BE2C (cell line): ENCODE measurements at places on chromosomes 2 and 18.

DNA sequence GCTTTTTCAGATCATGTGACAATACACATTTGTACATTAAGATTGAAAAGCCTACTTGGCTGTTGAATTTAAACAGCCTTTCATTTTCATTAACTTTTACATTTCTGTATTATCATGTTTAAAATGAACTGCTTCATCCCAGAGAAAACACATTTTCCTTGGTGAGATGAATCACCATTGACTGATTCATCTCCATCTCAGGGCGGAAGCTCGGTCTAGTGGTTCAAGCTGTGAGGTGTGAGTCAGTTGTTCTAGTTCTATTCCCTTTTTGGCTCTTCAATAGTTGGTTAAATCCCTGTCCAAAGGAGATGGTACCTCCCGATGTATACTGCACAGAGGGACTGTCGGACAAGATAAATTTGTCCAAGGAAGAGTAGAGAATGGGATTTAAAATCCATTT, 189.7 kb downstream of the ADCYAP1 start:
- no peak for DNase-seq

GRCh38 chr2:38948995-38949394, 59.3 kb downstream of the ARHGEF33 start:
- DNase-seq: no peak

DNA sequence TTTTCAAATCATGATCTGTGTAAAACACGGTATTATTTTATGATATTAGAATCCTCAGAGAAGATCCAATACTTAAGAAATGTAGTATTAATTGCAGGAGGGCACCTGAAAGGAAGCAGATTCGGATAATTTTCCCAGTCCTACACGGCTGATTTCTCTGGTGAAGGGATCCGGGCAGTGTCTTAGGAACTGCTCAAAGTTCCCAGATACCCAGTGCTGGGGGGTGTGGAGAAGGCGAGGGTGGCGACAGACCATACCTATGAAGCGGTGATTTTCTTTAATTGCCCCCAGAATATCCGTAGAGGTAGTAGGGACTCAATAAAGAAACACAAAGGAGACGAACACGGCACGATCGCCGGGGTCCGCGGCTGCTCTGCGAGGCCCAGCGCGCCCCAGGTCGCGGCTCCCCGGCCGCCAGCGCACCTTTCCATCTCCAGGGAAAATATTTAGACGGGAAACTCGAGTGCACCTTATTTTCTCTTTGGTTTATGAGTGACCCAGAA, 1.4 kb upstream of the SOX11 start:
- no peak for DNase-seq

- DNase-seq: no peak
Observed at GRCh38 chr2:45439788-45440773, 171.0 kb downstream of the SRBD1 start.

DNA sequence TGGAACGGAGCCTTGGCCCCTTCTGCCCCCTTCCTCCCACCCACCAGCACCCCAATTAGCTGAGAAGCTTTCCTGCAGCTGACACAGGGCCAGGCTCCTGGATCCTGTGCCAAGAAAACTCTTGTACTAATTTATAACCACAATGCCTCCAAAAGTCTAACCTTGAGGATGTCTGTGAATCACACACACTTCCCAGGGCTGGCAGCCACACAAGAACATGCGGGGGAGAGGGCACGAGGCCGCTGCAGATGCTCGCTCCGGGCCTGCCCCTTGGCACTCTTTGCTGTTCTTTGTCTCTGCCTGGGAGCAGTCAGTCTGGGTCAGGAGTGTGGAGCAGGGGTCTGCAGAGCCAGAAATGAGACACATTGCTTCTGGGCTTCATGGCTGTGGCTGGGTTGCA, 62.7 kb upstream of the KIF5C start:
- DNase-seq: peak; percentile 21

DNA sequence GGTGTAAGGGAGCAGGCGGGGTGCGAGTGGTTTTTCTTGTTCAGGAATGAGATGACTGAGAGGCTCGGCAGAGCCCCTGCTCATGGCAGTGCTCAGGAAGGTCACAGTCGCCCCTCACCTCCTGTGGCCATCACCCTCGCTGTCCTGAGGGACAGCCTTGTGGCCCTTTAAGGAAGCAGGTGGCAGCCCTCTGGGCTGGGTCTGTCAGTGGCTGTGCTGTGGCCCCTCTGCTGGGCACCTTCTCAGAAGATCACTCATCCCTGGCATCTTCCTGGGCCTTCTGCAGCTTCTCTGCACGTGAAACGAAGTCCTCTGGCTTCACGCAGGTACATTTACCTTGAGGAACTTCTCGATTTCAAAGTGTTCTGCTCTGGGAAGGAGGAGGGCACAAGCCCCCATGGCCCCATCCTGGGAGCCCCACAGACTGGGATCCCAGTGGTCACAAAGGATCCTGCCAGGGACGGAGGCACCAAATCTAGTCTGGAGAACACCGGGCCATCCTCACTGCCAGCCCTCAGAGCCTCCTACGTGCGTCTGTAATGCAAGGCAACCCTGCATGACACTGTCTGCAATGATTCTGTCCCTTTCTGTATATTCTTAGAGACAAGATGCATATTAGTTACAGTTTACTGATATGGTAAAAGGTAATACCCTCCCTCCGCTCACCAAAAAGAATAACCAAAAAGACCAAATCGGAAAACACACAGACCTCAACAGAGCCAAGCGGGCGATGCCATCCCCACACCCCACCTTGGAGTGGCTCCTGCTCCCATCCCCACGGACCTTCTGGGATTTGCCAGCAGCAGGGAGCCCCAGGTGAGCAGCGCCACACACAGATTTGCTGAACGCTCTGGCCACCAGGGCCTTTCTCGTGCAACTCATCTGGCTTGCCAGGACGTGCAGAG, 25.9 kb upstream of the FAHD2A start:
- DNase-seq: no peak

- DNase-seq: no peak
Observed at GRCh38 chr2:5036256-5036655, 655.9 kb upstream of the SOX11 start.

- peak; percentile 38 for DNase-seq
Observed at GRCh38 chr2:15560140-15560987, 770 bp downstream of the NBAS start.

DNA sequence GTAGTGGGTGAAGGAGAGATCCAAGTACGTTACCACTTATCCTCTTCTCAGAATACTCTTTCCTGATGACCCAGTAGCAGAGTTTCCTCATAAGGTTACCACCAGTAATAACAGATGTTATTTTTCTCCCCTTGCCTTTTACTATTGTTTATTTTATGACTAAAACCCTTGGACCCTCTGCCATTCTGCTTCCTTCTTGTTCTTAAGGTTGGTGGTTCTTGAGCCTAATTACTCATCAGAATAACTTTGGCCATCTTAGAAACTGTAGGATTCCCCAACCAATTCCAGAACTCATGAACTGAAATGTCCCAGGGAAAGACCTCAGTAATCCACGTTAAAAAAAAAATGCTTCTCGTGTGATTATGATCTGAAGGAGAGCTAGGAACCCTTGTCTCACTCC, 64.9 kb downstream of the CHST9 start:
- DNase-seq: no peak

DNA sequence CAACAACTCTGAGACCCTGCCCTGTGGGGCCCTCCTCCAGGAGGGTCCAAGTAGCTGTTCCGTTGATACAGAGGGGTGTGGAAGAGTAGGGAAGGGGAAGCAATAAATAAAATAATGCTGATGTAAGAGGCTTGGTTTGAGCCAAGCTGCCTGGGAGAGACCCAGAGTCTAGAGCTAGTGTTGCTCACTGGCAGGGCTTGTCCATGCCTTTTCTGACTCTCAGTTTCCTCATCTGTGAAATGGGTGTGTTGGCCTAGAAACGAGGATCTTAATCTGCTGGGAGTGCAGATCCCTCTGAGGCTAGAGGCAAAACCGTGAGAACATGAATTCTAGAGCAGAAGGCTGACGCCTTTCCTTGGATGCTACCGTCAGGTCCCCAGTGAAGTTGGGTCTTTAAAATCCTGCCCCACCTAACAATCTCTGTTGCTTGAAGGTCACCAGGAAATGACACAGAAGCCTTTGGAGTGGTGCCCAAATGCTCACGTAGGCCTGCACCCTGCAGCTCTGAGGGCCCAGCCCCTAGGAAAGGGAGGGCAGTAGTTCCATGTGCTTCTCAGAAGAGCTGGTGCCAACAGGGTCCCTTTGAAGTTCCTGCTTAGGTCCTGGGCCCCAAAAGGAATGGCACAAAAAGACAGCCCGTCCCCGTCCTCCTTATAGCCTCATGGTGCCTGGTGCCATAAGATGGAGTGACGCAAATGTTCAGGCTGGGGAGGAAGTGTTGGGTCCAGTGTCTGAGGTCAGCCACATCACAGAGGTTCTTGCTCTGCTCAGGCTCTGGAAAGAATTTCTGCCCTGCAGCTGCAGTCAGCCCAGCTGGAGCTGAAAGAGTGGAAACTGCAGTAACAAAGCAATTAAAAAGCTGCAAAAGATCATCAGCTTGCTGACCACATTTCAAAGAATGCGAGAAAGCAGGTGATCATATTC, 73.2 kb upstream of the SMAD2 start:
- no peak for DNase-seq

DNA sequence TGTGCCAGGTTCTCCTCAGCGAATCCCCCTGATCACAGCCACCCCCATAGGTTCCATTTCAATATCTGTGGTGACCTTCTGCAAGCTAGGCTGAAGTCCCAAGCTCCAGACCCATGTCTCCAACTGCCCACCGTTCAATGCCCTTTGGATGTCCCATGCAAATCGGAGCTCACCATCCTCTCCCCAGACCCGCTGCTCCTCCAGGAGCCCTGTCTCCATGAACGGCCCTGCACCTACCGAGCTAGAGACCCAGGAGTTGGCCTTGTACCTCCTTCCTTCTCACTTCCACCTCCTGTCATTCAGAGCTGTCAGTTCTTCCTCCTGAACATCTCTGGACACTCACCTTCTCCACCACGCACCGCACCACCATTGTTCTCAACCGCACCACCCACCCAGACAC, 1.0 kb upstream of the FAHD2A start:
- DNase-seq: no peak

DNA sequence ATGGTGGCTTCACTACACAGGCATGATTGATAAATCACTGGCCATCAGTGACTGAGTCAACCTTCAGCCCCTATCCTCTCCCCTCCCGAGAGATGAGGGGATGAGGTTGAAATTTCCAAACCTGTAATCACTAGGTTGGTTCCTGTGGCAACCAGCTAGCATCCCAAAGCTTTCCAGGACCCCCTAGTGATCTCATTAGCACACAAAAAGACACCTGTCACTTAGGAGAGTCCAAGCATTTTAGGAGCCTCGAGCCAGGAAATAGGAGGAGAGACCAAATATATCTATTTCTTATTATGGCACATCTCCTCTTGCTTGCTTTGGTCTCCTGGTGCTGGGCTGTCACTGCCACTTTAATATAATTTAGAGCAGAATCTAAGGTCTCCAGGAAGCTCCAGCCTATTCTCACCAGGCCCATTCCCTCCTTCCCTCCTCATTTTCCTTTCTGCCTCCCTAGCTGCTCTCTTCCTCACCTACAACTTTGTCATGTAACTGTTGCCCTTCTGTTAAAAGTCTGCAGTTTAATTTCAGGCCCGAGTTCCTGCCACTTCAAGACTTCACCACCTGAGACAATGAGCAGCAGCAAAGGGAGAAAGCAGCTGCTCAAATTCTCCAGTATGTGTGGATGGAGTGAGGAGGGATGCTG, 33.2 kb upstream of the NAB1 start:
- no peak for DNase-seq

DNA sequence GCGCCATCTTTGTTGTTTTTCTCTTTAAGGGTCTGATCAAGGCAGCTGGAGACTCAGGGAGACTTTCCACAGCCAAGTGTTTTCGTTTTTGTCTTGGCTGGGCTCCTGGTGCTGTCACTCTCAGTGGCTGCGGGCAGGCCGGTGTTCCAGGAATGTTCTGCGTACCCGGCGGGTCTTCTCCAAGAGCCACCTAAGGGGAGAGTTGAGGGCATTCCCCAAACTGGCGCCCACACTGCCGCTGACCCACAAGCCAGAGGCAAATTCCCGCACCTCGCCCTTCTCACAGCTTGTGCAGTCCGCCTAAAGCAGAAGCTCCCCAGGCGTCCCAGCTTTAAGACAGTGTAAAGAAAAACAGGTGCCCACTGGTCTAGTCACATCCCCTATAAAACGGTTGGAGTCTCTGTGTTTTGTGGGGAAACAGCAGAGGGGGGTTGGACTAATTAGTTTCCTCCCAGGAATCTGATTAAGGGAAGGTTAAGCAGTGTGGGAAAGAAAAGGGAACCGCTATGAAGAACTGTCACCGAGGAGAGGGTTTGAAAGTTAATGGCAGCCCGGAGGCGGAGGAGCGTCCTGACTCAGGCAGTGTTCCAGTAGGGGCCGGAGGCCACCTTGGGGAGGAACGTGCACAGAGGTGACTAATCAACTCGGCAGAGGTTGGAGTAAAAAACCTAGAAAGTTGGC, 224.5 kb downstream of the SLC4A3 start:
- no peak for DNase-seq

DNA sequence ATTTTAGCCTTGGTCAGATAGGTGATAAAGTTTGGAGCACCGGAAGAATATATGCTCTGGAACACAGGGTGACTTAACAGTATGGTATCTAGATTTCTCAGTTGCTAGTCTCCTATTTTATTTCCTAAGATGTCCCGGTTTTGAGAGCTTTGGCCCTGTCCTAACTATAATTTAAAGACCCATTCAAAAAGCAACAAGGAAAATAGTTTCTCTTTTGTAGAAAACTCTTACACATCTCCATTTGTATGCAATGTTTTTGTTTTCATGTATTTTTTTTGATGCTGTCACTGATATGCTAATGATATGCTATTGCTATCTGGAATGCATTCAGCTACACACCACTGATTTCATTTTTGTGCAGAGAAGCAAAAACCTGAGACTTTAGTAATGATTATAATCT, 237.8 kb downstream of the GPD2 start:
- no peak for DNase-seq

DNA sequence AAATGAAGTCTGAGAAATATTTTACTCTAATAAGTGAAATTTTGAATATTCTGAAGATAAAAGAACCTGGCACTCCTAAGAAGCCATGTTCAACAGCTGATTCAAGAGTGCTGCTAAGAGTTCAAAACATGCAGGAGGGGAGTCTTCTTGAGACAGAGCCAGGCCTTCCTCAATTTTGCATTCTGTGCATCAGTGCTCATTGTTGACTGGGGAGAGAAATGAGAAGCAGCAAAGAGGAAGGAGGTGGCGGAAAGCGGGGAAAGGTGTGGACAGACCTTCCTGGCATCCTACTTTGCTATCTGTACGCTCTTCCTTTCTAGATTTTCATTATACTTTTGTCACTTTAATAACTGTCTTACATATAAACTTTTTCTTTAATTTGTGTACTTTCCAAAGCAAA, 29.7 kb upstream of the TXNDC2 start:
- DNase-seq: no peak

DNA sequence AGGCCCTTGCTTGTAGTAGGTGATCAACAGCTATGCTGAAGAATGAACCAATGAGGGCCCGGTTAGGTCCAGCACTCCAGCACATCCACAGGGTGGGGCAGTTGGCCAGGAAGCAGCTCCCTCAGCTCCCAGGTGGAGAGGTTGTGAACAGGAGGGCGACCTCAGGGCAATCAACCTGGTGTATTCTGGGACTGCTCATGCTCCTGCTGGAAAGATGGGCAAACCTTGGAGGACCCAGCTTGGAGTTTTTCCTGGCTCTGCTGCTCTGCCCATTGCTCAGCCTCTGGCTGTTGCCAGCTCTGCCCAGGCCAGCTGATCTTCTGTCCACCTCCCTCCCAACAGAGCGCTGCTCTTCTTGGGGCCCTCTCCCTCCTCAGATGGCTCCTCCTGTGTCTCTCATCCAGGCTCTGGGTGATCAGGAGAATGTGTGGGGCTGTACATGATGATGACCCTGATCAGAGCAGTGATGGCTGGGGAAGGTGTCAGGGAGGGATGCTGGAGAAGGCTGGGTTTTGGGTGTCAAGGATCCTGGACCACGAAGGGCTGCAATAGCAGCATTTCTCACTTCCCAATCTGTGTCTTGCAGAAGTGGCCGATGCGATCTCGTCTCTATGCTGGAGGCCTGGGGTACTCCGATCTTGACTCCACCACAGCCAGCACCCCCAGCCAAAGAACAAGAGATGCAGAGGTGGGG, 3.4 kb downstream of the TCF23 start:
- no peak for DNase-seq
